ENCODE measurements at places on chromosomes 12 and 14.
A peak's percentile ranks its signal among the peaks of the same experiment; 100 is the strongest.

DNA sequence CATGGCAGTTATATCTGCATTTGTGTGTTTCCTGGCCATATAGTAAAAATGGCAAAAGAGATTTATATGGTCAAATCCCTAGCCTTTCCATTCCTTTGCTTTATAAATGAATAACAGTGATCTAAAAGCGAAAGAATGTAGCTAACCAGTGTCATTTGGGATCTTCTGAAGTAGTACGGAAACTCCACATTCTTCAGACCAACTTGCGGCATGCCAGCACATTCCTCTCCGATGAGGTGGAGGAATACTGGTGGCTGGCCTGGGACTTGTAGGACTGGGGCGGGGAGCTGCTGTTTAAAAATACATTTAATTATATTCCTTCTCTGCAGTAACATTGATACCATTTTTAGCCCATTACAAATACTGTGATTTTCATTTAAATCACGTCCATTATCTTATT lies 85.3 kb downstream of the SAMD4A start:
- DNase-seq, result no peak

GRCh38 chr12:65925626-65926025 lies 101.3 kb downstream of the HMGA2 start:
- DNase-seq, result no peak

DNA sequence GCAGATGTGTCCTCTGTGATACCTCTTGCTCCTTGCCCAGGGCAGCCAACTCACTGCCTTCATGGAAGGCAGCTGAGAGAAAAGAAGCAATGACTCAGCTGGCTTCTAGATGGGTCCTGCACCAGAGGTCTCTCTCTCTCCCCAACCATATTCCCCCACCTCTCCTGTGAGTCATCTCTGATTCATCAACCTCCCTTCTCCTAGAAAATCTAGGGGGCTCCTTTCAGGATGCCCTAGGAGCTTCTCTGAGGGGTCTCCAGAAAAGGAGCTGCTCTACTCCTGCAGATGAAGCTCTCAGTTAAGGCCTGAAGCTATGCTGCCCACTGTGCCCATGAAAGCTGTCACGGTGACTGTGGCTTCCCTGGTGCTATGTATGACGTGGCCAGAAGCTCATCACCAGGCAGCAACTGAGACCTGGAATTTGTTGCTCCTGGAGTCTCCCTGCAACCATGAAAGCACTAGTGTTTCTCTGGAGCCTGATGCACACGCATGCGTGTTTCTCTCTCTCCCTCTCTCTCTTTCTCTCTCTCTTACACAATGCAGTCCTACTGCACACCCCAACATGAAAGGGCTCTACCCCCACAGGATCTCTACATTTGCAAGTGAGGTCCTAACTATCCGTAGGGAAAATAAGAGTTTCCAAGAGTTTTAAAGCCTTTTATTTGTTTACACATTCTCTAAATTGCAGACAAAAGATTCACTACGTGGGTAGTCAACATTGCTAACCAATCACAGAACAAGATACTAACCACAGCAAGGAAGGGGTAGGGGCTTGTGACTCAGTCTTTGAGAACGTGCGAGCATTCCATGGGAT lies 285.3 kb downstream of the DPF3 start:
- no peak for DNase-seq

DNA sequence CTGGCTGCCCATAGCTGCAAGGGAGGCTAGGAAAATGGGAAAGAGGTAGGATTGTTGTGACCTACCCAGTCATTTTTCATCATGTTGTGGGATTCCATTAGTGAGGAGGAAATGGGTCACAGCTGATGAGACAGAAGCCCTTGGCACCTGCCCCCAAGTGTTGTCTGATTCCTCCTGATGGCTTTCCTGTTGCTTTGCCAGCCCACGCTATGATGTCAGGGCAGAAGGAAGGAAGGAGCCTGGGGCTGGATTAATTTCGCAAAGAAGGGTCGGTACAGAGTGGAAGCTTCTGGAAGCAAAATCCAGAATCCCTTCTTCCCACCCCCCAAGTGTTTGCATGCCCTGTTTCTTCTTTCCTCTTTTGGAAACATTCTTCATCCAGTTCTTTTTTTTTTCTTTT lies 8.7 kb downstream of the OTUB2 start:
- no peak for DNase-seq

DNA sequence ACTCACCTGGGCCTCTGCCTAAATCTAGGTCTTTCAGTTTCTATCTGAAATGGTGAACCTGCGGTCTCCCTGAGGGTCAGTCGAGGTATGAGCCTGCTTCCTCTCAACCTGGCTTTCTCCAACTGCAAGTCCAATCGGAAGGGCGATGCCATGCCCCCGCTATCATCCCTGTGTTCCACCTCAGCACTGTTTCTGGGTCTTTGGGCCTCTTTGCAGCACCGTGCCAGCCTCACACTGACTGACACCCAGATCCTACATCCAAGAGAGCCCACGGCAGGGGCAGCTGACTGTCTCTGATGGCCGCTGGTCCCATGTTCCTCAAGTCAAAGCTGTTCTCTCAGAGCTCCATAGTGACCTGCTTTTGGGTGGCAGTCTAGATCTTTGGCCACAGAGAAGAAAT lies 120.7 kb downstream of the PAPOLA start:
- DNase-seq, result no peak

- no peak for DNase-seq
Observed at GRCh38 chr14:66495218-66496098, 9.3 kb downstream of the CCDC196 start.

GRCh38 chr14:54344445-54344844 lies 52.4 kb upstream of the CDKN3 start:
- DNase-seq, result no peak

GRCh38 chr12:1927051-1927680 lies 8.7 kb upstream of the CACNA2D4 start:
- no peak for DNase-seq

- no peak for DNase-seq
Observed at GRCh38 chr12:64065881-64066451, 156.1 kb downstream of the KICS2 start.

DNA sequence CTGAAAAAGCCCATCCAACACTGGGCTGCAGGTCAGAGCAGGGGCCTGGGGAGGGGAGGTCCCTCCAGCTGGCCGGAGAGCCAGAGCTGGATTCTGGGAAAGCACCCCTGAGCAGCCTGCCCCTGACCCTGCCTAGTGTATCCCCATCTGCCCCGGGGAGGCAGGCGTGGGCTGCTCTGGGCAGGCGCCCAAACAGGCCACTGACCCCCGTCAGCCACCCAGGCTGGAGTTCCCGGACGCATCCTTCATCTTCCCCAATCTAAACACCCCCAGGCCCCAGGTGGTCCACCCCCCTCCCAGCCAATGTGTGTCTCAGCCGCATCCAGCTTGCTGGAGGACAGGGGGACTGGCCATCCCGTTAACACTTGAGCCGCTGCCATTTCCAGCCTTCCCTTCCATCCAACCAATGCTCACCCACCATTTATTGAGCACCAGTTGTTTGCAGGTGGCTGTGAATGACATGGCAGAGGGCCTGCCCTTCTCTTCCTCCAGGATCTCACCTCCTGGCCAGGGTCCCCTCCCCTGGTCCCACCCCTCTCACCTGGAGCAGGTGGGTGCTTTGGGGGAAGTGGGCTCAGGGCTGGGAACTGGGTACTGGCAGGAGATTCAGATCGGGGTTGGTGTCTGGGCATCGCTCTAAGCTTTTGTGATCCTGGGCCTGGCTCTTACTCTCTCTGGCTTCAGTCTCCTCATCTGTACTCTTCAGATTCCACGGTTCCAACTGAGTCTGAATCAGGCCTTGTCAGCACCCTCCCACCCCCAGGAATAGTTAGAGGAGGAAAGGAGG lies 743 bp upstream of the DTX1 start:
- DNase-seq, result no peak

DNA sequence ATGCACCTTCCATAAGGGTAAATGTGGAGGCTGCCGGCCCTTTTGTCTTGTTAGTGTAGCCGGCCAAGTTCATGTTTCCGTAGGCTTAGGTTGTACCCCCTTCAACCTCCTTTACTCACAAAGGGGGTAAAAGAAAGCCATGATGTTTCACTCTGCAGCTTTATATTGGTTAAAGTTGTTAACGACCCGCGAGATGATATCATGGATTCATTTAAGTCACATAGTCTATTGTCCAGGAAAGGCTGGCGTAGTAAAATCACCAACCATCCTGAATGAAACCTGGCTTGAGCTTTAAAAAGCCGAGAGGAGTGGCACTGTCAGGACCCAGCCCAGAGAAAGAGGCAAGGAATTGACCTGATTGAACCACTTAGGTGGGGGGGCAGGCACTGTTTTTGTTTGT lies 1.3 kb downstream of the UNG start:
- DNase-seq, result no peak

GRCh38 chr12:8501720-8502119 lies 11.6 kb upstream of the CLEC4D start:
- DNase-seq, result no peak

GRCh38 chr12:63961048-63961447 lies 116.5 kb downstream of the SRGAP1 start:
- DNase-seq, result no peak

GRCh38 chr12:123139926-123140675 lies 10.8 kb downstream of the PITPNM2 start:
- no peak for DNase-seq

- DNase-seq, result no peak
Observed at GRCh38 chr14:28373721-28374120, 392.9 kb upstream of the FOXG1 start.

DNA sequence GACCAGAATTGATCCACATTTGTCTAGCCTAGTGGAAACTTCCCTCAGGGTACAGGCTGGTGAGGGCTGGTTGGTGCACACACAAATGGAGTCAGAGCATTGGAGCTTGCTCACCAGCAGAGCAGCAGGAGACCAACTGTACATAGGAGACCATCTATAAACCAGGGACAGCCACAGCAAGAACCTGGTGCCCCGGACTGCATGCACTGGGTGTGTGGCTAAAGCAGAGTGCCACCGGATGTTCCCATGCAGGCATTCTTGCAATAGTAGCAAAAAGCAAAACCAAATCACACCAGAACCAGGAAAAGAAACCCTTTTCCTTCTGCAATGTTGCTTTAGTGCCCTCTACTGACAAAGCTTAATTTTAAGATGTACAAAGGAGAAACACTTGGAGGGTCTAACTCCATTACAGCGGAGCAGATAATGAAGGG lies 136.4 kb downstream of the MDGA2 start:
- DNase-seq, result peak; percentile 8

DNA sequence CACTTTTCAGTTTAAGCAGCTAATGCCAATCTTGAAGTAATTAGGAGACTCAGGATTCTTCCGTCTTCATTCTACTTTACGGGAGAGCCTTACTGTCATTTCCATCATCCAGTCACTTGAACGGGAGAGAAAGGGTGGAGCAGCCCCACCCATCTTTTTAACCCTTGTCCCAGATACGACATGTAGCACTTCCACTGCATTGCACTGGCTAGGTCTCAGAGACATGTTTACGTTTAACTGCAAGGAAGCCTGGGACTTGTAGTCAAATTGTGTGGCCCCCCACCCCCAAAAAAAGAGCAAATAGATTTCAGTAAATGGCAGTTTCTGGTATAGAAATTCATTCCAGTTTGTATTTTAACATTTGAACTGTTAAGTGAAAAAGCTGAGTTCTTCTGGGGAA lies 46.1 kb upstream of the SYT1 start:
- DNase-seq, result no peak

GRCh38 chr12:4089956-4090355 lies 183.6 kb upstream of the CCND2 start:
- DNase-seq, result no peak

- DNase-seq, result no peak
Observed at GRCh38 chr14:76936483-76936882, 92.0 kb downstream of the IRF2BPL start.

DNA sequence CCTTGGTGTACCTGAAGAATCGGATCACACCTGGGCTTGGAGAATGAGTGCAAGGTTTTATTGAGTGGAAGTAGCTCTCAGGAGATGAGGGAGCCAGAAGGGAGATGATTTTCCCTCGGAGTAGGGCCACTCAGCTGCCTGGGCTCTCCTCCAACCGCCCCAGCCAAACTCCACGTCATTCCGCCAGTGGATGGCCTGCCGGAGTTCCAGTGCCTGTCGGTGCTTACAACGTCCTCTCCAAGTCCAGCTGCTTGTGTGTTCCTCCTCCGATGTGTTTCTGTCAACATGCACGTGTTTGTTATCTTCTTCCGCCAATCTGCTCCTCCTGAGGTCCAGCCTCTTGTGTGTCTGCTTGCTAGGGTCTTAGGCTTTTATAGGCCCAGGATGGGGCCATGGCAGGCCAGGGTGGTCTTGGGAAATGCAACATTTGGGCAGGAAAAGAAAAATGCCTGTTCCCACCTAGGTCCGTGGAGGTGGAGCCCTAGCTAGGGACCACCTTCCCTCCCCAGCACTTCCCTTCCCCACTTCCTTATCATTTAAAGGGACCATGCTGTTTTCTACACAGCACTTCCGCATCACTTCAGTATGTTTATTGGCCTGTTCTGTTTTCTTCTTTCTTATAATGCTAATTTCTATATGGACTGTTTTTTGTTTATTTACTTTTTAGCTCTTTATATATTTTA lies 343.2 kb downstream of the PDZRN4 start:
- DNase-seq, result peak; percentile 21

DNA sequence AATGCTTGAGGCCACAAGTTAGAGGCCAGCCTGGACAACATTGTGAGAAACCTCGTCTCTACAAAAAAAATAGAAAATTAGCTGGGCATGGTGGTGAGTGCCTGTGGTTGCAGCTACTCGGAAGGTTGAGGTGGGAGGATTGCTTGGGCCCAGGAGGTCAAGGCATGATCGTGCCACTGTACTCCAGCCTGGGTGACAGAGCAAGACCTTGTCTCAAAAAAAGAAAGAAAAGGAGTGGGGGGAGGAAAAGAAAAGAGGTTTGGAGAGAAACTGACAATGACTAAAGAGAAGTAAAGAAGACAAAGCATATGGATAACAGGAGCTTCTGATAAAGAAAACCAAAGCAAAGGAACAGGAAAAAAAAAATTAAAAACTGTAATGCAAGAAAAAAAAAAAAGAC lies 37.4 kb upstream of the SELPLG start:
- DNase-seq, result no peak

GRCh38 chr12:53067993-53068770 lies 11.0 kb downstream of the SPRYD3 start:
- no peak for DNase-seq

- no peak for DNase-seq
Observed at GRCh38 chr12:100445081-100445481, 28.6 kb upstream of the NR1H4 start.

DNA sequence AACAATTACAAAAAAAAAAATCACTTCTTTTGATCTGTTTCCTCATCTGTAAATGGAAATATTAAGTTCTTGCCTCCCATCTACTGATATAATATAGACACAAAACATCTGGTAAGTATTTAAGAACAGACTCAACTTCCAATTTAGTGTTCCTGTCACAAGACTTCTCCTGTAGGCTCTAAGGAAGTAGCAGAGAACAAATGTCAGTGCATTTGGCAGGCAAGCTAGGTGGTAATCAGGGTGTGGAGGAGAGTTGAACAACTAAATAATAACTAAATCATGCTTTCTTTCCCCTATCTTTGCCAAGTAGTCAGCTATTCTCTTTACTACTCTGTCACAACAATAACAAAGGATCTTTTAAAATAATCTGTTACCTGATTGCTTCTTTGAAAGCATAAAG lies 22.1 kb downstream of the BAZ1A start:
- no peak for DNase-seq

All from caudate nucleus (tissue), 63 donors.